GM23338 (cell line): ENCODE measurements at places on chromosomes 7 and 10.
A peak's percentile ranks its signal among the peaks of the same experiment; 100 is the strongest.

GRCh38 chr7:151167197-151167961 is at the start of gene GBX1:
GBX1 (minus strand) TSS chr7:151167694; CDS start chr7:151167548, 146 bp downstream.
- peak; percentile 66 for DNase-seq
- H3K4me3 ChIP-seq, result peak within 1 kb of the TSS; percentile 65
- peaks cover 10% of the 10 kb centered on the region for H3K4me1 ChIP-seq

GRCh38 chr7:70016044-70016770 is 417.9 kb downstream of the AUTS2 start:
- H3K36me3 ChIP-seq, result no peaks in the 10 kb centered on the region
- peaks cover 28% of the 10 kb centered on the region for H3K4me1 ChIP-seq
- DNase-seq, result no peak
- no peak overlapping the region for H3K4me3 ChIP-seq
- no peak overlapping the region for H3K27ac ChIP-seq

GRCh38 chr10:22803261-22803885 is 89.0 kb upstream of the PIP4K2A start:
- H3K4me3 ChIP-seq, result no peak overlapping the region
- DNase-seq, result no peak
- no peak overlapping the region for H3K27ac ChIP-seq
- no peaks in the 10 kb centered on the region for H3K27me3 ChIP-seq

DNA sequence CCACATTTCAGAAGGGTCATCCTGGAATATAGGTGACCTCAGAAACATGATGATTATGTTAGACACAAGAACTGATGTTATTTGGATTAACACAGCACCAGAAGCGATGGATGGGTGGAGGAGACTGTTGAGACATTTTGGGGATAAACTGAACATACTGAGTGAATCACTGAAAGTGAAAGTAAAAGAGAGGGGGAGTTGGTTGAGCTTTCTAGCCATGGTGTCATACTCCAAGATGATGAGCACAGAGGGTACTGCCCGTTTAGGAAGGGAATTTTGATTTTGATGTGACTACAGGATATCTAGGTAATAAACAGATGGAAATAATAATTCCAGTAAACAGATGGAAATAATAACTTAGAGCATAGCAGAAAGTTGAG is 248.0 kb upstream of the NPY start:
- H3K27ac ChIP-seq, result no peak overlapping the region
- H3K4me3 ChIP-seq, result no peak overlapping the region
- DNase-seq, result no peak
- no peaks in the 10 kb centered on the region for H3K4me1 ChIP-seq
- no peaks in the 10 kb centered on the region for H3K27me3 ChIP-seq

DNA sequence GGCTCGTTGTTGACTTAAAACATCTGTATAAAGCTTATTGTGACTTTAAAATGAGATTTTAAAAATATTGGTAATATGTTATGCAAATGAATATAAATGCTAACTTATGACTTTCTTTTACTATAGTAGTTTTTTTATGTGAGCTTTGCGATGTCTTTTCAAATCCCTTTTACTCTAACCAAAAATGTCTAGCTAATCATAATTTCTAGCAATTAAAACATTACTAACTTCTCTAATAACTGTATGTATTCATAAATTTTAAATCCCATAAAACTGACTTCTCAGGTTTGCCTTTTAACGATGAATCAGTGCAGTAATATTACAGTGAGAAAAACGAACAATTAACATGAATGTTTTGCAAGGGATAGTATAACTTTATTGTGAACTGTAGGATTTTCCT is 113.2 kb downstream of the MAPK8 start:
- H3K4me3 ChIP-seq, result no peak overlapping the region
- H3K27ac ChIP-seq, result no peak overlapping the region
- no peak for DNase-seq
- no peaks in the 10 kb centered on the region for H3K36me3 ChIP-seq
- no peaks in the 10 kb centered on the region for H3K27me3 ChIP-seq

DNA sequence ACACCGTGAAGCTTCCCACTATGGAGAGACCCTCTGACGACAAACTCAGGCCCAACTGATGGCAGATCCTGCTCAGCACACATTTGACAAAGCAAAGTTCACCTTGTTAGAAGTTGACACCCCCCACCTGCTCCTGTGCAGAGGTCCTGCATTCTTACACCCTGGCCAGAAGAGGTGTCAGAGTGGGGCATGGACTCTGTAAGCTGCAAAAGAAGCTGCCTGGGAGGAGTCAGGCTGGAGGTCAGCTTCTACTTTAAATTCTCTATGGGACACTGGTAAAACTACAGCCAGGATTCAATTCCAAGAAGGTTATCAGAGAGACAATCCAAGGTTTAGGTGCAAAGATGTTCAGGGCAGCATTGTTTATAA is 20.0 kb upstream of the TNS3 start:
- H3K36me3 ChIP-seq, result peaks cover 6% of the 10 kb centered on the region; the same call in 1 of the 2 replicates
- no peak overlapping the region for H3K4me3 ChIP-seq
- no peaks in the 10 kb centered on the region for H3K27me3 ChIP-seq
- DNase-seq, result no peak
- no peaks in the 10 kb centered on the region for H3K4me1 ChIP-seq

DNA sequence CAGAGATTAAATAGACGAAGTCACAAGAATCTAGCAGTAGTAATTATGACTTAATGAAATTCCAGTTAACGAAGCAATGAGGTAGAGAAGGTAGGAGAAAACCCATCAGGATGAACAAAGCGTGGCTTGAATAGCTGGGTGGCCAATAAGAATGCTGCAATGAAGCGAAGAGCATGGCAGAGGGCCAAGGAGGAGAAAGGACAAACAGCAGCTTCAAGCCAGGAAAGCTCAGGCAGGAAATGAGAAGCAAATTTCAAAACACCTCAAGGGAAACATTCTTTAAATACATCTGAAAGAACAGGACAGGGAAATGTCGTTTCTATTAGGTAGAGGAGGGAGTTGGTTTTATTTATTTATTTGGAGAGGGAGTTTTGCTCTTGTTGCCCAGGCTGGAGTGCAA is 122.5 kb downstream of the KIAA1217 start:
- H3K4me3 ChIP-seq, result no peak overlapping the region
- no peak overlapping the region for H3K27ac ChIP-seq
- no peaks in the 10 kb centered on the region for H3K27me3 ChIP-seq
- H3K36me3 ChIP-seq, result no peaks in the 10 kb centered on the region
- no peaks in the 10 kb centered on the region for H3K4me1 ChIP-seq
